ENCODE measurements at places on chromosomes 2 and 18.

DNA sequence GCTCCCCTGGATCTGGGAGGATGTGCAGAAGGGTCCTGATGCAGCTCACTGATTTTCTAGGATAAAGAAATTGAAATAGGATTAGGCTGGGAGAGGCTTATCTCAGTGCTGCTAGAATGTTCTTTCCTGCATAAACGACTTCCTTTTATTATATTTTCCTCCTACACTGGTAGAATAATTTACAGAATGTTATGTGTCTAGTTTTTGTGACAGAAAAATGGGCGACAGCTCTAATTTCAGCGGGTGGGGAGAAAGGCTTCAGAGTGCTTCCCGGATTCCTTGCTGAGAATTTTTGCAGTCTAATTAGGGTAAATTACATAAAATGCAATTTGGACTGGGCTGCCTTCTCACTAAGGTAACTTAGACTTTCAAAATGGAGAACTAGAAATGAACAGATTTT, 66.2 kb downstream of the SKA1 start:
- no peak for DNase-seq

GRCh38 chr2:170362871-170363631, 185.1 kb downstream of the MYO3B start:
- peak; percentile 63 for DNase-seq

DNA sequence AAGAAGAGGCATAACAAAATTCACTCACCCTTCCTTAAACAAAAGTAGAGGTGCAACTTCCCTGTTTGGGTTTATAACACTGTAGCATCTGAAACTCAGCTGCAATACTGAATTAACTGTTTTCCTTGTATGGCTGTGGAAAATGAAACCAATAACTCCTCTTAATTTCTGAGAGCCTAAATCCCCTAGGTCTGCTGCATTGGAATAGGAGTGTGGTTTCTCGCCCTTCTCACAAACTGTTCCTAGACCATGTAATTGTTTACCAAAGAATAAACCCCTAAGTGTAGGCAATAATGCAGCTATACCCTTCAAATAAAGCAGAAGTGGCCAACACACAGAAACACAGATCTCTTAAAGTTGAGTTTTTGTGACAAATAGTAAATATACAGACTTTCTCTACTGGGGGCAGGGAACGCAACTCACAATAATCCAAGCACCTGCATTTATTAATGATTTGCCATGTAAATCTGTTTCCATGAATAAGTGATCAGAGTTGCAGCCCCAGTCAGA, 52.0 kb downstream of the RASGRP3 start:
- no peak for DNase-seq

DNA sequence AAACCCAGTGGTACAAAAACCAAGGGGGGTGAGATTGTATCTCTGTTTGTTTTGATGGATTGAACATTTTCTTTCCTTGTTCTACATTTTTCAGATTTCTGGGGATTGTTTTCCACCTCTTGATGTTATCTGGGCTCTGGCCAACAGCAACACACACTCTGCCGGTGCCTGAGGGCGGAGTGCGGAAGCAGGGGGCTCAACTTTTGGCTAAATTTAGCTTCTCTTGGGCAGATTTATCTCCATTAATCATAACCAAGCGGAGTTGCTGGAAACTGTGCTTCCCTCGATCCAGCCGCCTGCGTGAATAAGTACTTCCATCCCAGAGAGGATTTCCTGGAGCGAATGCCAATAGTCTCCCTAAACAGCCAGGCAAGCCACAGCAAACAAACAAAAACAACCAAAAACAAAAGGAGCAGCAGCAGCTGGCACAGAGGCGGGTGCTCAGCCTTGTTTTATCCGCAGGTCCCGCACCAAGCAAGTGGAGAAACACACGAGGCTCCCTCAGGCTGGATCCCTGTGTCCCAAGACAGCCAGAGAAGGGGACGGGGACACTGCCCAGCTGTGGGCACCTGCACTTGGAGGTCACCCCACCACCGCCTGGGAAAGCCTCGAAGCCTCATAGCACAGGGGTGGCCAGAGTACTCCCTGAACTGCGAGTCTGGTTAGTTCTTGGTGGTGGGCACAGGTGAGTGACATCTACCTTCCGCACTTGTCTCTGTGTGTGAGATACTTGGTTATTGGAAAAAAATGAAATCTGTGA, 143.4 kb downstream of the NDUFA10 start:
- DNase-seq = peak; percentile 39

DNA sequence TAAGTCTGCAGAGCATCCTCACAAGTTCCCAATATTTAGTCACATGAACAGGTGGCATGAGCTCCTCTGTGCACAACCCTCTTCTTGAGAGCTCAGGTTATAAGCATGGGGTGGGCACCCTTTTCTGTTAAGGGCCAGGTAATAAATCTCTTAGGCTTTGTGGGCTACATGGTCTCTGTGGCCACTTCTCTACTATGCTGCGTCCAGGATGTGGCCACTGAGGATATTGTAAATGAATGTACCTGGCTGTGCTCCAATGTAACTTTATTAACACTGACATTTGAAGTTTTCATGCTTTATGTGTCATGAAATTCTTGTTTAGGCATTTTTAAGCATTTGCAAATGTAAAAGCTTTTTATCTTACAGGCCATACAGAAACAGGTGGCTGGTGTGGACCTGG, 116.8 kb upstream of the ST6GAL2 start:
- DNase-seq = peak; percentile 41

DNA sequence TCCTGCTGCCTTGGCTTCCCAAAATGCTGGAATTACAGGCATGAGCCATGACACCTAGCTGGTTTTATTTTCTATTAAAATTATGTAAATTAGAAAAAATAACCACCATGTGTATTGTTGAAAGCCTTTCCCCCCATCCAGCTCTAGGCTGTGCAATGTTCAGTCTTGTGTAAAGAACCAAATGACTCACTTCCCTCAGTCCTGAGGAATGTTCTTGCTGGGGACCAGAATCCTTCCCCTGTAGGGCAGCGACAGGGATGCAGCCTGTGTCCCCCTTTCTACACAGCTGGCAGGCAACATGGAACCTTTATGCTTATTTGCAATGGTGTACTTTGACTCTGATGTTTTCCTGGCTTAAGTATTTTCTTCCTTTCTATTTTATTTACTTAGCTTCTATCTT, 29.4 kb downstream of the AOX1 start:
- DNase-seq = peak; percentile 84

- DNase-seq = no peak
Measured at GRCh38 chr2:168519534-168520308, 63.6 kb downstream of the CERS6 start.

- DNase-seq = peak; percentile 91
Measured at GRCh38 chr18:45166341-45166835, 448.9 kb upstream of the SLC14A2 start.

- DNase-seq = peak; percentile 25
Measured at GRCh38 chr2:131056204-131056931, 36.9 kb downstream of the FAM168B start.

DNA sequence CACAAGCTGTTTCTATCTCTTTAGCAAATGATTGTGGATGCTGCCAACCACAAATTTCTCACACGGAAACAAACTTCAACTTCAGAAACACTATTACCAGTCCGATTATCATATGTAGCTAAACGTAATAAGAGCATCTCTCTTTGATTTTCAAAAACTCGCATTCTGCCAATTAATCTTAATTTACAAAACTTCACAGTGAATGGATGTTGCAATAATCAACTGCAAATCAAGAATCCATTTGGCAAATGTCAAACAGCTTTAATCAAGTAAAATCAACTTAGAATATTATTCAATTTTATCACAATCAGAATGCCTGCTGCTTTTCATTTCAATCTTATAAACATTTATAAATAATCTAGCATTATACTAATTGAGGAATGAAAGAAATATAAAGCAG, 54.2 kb downstream of the DTNB start:
- no peak for DNase-seq

DNA sequence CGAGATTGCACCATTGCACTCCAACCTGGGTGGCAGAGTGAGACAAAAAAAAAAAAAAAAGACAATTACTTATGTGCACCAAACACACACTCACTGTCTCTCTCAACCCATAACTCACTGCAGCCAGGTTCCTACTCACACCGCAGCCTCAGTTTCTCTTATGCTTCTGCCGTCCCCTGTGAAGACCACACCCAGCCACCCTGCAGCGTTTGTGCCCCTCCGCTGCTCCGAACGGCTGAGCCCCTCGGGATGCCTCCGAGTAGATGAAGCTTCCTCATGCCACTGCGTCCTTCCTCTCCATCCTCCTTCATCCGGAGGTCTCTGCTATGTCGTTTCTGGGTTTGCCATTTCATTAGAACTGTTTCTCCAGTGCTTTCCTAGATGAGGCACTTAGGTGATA, 160.1 kb downstream of the TWIST2 start:
- no peak for DNase-seq

DNA sequence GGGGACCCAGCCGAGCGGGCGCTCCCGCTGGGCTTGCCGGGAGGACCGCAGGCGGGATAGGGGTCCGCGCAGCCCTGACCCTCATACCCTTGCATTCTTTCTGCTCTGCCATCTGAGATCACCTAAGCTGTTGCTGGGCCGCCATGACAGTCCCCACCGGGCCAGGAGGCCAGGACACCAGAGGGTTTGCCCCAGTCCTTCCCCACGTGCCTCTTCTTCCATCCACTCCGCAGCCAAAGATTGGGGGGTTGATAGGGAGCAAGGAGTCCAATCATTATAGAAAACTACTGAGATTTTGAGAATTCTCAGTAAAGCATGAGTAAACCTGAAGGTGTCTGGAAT, 453 bp upstream of the GRB14 start:
- DNase-seq = no peak

GRCh38 chr2:241108271-241109209, 6.5 kb upstream of the MTERF4 start:
- no peak for DNase-seq

DNA sequence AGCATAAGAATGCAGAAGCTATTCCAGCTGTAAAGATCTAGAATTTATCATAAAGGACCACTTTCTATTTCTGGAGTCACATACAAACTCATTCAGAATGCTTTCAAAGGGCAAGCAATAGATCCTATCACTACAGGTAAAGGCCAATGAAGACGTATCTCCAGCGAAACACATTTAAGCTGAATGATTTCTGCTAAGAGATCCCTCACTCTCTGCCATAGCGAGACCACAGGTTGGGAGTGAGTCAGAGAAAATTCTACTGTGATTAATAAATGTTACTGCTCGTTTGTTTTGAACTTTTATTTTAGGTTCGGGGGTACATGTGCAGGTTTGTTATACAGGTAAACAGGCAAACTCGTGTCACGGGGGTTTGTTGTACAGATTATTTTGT, 72.5 kb upstream of the NFU1 start:
- DNase-seq = no peak

- DNase-seq = no peak
Measured at GRCh38 chr18:7741640-7742039, 174.5 kb downstream of the PTPRM start.

DNA sequence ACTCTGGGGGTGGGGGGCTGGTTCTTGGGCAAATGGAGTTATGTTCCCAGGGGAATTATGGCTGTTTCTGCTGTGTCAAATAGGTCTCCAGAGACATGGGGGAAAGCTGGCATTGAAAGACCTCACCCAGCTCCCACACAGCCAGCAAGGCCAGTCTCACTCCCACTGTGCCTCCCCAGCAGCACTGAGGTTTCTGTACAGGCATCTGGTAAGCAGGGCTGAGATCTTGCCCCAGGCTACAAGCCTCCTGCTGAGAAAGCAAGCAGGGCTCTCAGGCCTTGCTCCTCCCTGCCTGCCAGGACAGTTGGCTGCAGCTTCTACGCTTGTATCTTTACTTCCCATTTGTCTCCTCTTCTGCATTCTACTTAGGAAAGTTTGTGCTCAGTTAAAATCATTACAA, 50.5 kb upstream of the FHOD3 start:
- peak; percentile 15 for DNase-seq
